ENCODE measurements at places on chromosomes 4 and X.

- DNase-seq, result no peak
These were observed 46.6 kb upstream of the DHX15 start for GRCh38 chr4:24630937-24631336.

DNA sequence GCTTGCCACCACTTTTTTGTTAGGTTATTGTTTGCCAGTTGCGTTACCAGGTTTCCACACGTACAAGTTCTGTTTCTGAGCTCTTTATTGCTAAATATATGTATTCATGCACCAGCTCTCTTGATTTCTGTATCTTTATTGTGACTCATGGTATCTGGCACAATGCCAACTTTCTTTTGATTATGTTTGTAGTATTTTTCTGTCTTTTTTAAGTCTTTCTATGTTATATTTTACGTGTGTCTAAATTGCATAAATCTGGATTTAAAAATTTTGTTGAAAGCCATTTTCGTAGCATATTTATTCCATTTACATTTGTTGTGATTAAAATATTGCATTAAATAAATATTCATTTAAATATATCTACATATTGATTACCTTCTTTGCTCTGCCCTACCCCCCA, 73.8 kb downstream of the KDM6A start:
- no peak for DNase-seq

GRCh38 chr4:146098978-146099377, 76.5 kb upstream of the LSM6 start:
- no peak for DNase-seq

- DNase-seq, result no peak
These were observed 89.3 kb downstream of the DDIT4L start for GRCh38 chr4:100100985-100101384.

GRCh38 chr4:32752962-32753361, 2032.8 kb downstream of the PCDH7 start:
- no peak for DNase-seq

- no peak for DNase-seq
These were observed 1.2 kb upstream of the DNAJB14 start for GRCh38 chr4:99947608-99948007.

DNA sequence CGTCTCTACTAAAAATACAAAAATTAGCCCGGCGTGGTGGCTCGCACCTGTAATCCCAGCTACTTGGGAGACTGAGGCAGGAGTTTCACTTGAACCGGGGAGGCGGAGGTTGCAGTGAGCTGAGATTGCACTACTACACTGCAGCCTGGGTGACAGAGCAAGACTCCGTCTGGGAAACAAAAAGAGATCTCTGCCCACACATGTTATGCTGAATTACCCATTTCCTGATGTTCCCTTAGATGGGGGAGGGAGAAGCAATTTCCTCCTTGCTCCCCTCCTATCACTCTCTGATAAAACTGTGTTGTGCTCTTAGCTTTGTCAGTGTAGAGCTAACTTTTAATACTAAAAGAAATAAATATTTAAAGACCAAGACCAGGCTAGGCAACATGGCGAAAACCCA, 102.5 kb downstream of the LARP7 start:
- DNase-seq, result no peak

DNA sequence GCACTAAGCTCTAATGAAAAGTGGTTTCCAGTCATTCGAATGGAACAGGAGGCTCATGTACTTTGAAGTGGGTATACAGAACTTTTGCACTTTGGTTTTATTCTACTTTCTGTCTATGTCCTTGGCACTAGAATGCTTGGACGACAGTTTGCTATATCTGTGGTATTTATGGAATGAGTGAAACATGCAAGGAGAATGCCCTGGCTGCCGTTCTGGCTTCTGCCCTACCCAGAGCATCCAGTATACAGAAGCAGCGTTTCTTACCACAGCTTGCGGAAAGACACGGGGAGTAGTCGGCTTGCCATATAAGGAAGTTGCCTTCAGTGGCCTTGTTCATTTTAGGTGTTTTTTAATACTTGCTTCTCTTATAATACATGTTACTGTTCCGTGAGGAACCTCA, 98.0 kb downstream of the TBL1X start:
- DNase-seq, result no peak

- DNase-seq, result no peak
These were observed 127.3 kb downstream of the CBR4 start for GRCh38 chr4:168882650-168883233.

GRCh38 chrX:108734426-108734825, 1.9 kb downstream of the IRS4 start:
- DNase-seq, result no peak

DNA sequence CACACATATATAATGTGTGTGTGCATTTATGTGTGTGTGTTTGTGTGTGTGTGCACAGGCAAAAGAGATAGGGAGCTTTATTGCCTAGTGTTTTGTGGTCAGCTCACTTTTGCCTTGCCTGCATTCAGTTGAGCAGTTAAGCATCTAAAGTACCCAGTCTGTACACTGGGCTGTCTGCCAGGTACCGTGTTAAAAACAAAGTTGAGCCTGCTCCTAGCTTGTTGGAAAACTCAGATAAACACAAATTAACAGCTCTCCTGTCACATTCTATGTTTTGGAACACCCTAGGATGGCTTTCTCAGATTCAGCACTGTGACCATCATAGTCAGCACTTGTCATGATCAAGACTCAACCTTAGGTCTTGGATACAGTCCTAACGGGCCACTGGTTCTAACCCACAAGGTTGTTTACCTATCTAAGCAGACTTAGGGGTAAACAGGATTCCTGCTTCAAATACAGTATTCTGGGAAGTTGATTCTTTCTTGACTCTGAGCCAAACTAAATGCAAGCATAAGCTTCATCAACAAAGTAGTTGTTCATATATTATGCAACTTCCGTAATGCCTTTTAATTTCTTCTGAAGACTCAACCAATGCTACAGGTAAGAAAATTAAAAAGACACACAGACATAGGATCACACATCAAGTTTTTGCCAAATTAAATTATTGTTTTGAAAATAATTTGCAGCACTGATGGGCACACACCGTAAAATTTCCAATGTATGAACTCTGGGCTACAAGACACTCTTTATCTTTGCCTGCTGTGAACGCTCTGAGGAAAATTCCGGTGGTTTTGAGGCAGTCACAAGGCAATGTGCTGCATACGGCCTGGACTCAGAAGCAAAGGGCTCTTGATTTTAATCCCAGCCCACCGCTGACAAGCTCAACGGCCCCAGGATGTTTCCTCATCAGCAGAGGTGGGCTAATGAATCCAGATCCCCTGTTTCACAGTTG, 11.3 kb upstream of the CD99 start:
- DNase-seq, result no peak

DNA sequence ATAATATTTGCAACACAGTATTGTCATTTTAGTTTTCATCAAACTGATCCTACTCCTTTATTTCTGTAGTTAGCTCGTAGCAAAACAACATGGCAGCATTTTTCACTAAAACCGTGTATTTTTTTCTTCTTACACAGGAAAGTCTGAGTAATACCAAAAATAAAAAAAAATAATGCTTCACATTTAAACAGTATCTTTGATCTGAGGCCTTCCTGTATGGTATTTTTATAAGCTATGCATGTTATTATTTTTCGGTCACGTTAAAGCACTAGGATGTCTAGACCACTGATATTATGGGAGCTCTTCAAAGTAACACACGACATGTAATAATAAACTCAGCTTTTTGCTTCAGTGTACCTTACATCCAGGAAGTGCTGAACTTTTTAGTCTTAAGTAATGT, 94.1 kb upstream of the SRD5A3 start:
- DNase-seq, result no peak

DNA sequence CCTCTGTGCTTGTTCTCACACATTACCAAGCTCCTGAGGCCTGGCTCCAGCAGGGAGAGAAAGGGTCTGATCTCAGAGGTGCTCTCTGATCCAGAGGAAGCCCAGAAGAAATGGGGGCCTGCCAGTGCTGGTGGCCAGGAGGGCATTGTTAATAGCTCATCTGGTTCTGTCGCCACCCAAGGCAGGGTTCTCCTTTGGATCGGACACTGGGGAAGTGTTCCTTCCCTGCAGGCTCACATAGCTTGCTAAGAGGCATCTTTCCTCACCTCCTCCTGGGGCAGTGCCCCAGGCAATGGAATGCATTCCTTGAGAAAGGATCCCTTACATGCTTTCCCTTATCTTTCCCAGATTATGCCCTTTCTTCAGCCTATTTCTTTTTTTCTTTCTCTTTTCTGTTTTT, 53.8 kb downstream of the RBM47 start:
- DNase-seq, result no peak

DNA sequence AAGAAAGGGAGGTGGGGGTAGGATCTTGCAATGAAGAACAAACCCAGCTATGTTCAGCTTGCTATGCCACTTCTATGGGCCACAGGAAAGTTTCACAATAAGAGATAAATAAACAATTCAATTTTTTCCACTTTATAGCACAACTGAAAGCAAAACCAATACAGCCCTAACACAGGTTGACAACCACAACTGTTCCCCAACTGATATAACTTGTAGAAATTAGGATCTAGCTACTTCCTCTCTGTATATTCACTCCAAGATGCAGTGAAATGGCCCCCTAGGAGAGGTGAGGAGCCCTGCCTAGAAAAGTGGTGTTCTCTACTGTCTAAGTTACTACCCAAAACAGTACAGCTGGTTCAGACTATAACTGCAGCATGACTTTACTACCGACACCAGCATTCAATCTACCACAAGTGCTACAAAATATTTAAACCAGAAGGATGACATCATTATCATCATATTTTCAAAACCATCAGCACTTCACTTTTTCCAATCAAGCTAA, 77.0 kb downstream of the FBXW7 start:
- DNase-seq, result no peak

DNA sequence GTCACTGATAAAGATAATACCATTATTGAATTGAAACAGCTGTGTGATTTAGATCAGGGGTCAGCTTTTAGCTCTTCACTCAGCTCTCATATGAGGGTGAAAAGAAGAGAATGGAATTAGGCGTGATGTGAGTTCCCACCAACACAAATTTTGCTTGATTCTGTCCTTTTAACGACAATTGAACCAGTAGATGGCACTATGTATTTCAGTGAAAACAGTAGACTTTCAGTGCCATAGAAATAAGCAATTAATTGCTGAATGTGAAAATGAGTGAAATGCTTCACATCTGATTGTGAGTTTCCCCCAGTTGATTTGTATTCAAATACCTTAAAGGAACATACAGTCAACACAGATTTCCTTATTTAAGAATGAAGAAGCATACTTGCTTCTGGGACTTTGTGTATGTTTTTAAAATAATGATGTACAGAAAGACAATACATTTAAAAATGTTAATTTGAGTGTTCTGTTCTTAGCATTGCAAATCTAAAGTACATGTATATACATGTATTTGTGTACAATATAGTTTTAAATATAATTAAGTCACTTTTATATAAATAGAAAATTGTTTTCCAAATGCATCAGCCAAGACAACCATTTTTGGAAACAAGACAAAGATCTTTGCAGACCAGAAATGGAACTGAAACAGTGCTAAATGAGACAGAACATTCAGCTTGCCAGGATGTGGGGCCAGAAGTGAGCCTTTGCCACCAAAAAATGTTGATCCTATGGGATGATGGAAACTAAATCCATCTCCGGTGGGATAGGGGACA, 178.8 kb downstream of the SNCA start:
- DNase-seq, result no peak

DNA sequence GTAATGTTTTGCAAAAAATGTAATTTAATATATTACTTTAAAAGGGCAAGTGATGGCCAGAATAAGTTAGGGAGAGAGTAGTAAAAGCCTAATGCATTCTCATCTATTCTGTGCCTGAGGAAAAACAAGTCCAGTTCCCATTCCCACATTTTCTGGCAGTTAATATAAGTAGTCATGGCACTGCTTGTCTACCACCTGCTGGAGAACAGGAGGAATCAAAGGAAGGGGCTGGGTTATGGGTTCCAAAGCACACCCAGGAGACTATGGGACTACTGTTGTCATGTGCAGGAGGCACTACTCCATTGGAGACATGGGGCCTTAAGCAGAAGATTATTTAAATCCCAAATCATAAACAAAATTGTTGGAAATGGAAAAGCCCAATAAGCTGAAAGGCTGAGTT, 2618.6 kb downstream of the ARAP2 start:
- no peak for DNase-seq

DNA sequence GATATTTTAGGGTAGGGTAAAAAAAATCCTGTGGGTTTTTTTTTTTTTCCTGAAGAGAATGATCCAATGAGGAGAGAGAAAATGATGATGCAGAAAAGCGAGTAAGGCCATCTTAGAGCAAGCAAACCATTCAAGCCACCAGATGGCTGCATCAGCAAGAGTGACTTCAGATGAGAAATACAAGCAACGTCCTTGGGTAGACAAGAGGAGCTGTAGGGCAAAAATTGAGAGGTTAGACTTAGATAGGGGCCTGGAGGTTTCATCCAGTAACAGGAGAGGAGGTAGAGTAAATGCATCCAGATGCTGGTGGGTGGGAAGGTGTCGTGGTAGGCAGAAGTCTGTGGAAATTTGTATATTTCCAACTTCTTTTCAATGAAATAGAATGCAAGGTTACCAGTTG, 14.6 kb downstream of the FTHL17 start:
- no peak for DNase-seq

DNA sequence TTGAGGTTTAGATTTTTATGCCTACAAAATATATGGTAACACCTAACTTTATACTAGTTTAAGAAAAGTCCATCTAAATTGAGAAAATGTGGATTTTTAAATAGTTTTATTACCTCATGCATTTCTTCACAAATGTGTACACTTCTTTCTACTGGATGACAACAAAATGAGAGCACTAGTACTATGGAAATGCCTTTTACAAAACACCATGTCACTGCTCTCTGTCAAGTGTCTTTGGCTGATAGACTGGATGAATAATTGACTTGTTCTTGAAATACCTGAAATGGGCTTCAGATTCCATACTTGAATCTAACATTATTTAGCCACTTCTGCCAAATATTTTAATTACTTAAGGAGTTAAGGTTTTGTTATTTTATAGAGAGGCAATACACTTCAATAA, 49.5 kb downstream of the AMELX start:
- no peak for DNase-seq

DNA sequence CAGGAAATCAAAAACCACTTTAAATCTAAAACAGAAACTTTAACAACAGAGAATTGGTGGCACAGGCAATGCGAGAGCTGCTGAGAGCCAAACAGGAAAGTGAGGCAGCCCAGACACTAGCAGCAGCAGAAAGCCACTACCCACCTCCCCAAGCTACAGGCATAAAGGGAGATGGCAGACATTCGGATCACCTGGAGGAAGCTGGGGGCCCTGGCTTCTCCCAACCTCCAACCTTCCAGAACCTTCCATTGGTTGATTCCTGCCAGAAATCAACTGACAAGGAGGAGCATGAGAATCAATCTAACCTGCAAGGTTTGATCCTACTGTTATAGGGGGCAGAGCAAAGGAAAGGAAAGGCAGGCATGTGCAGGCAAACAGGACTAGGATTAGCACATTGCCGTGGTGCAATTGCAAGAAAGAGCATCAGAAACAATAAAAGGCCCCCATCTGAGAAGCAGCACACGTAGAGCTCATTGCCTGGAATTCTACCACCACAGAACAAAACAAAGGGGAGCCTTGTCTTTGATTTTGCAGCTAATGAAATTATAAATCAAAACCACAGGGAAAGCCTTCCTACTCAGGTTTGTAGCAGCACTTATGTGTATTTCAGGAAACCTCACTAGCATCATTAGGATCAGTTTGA, 427.3 kb upstream of the RASGEF1B start:
- no peak for DNase-seq

Data from omental fat pad (tissue), 4 donors.